Cerebellar nuclear complex (tissue), 1 donor: ENCODE measurements at places on chromosomes 12 and 14.

DNA sequence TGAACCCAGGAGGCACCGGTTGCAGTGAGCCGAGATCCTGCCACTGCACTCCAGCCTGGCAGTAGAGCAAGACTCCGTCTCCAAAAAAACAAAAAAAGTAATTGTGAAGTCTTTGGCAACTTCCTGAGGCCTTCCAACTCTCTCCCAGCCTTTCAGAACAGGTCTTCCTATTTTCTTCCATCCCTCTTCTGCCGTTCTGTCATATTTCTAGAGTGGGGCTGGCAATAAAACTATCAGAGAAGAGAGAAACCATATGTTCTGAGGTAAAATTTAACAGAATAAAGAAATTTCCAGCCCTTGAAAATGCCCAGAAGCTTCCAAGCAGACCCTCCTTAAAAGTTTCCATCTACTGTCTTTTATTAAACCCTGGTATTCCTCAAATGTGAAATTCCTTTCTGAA is 100.4 kb downstream of the HMGA2 start:
- DNase-seq, result no peak

DNA sequence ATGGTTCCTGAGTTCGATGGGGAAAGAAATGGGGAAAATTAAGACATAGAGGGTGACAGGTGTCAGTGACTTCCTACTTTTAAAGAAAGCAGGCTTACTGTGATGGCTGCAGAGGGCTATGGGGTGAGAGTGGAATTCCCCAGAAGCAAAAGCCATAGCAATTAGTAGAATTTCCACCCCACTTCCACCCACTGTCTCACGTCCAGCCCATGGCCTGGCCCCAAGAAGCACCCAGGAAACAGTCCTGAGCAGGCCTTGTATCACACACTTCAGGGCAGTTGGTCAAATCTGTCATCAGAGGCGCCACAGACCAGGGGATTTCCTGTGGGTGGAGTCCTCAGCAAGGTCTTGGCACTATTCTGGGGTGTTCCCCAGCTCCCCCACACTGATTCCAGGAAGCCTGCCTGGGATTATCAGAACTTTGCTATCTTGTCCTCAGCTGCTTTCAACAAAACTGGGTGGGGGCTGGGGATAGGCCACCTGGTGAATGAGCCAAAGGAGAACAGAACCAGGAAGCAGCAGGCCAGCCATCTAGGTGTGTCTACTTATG is 120.1 kb upstream of the CCND2 start:
- no peak for DNase-seq

- DNase-seq, result no peak
Measured at GRCh38 chr12:75212072-75212471, 2.4 kb upstream of the KCNC2 start.

DNA sequence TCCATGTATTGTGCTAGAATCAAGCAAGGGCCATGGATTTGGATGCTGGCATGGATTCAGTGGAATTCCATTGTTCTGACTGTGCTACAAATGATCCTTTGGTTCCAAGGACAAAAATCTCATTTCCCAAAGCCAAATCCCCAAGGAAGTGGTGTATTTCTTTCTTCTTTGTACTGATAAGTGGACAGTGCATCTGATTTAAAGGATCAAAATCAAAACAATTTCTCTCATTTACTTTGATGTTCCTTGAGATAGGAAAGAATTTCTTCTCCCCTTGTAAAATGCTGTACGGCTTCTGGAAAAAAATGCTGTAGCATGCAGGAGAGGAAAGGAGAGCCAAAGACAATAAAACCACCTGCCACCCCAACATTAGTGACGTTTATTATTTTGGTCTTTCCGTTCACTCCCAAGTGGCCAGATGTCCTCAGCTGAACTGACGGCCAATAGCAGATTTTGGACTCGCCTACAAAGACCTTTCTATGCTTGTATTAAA is 185.7 kb downstream of the PRKD1 start:
- DNase-seq, result no peak

DNA sequence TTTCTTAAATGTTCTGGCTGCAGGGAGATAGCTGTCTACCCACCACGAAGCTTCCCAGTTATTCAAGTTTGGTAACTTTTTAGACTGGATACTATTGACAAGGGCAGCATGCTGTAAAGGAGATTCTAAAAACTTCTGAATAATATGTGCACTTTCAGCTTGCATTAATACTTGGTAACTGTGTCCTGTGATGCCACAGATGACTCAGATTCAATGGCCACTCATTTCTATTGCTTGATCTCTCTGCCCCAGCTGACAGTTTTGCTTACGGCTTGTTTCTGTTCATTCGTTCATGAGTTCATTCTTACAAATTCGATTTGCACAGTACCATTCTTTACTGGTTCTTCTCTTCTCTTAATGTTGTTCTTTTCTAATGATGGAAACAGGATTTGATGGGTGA is 142.8 kb downstream of the PELI2 start:
- no peak for DNase-seq

GRCh38 chr12:65613692-65614091 is 210.6 kb upstream of the HMGA2 start:
- no peak for DNase-seq

DNA sequence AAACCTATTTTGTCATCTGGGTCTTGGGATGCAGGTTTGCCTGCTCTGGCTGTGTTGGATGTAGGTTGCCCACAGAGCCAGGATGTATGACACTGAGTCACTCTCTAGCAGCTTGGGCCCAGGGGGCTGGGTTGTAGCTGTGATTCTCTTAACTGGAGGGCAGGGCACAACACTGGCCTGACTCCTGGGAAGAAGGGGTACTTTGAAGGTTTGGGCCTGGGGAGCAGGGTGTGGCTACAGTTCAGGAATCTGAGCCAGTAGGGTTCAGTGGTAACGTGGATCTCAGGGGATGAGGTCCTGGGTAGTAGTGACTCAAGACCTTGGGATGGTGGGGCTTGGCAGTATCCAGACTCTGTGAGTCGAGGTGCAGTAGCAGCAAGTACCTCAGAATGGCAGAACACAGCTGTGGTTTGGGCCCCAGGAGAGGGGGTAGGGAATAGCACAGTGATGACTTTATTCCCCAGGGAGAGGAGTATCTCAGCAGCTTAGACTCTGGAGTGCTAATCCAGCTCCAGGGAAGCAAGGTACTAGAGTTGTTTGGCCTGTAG is 25.7 kb downstream of the TBC1D15 start:
- no peak for DNase-seq

DNA sequence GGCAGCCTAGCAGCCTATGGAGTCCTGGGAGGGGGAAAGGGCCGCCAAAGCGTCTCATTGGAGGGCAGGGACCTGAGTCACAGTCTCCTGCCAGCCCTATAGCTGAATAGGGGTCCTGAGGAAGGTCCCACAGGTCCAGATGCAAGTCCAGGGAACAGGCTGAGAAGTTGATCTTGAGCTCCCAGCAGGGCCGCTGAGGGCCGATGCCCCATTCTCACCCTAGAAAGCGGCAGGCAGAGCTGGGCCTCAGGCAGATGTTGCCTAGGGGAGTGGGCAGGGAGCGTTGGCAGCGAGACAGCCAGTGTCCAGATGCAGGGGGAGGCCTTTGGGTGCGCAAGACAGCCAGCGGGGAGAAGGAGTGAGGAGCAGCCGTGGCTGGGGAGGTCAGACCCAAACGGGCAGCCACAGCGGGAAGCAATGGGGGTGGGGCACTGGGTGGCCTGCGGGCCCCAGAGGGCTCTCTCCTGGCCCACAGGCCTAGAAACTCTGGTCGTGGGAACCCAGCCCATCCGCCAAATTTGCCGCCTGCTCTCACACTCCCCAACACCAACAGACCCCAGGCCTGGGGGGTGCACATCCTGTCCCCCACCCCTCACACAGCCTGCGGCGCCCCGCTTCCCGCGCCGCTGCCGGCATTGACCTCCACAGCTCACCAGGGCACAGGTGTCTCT is 1.1 kb downstream of the HDAC7 start:
- DNase-seq, result no peak

- DNase-seq, result no peak
Measured at GRCh38 chr12:46368138-46368537, 4.4 kb downstream of the SLC38A2 start.

- no peak for DNase-seq
Measured at GRCh38 chr12:124445121-124445718, 122.2 kb downstream of the NCOR2 start.

DNA sequence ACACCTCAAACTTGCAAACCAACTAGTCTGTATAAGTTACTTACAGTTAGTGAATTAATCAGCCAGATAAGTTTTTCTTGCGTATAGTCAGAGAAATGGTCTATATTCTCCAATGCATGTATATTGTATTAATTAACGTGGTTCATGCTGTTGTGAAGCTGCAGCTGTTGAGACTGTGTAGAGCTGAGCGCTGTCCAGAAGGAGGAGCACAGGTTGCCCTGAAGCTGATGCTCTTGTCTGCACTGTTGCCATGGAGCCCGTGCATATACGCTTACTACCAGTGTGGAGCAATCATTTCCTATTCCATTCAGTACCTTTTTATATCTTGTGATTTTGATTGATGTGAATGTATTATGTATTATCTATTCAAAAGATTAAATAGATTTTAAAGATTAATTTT is 74.3 kb upstream of the ARID2 start:
- DNase-seq, result no peak

DNA sequence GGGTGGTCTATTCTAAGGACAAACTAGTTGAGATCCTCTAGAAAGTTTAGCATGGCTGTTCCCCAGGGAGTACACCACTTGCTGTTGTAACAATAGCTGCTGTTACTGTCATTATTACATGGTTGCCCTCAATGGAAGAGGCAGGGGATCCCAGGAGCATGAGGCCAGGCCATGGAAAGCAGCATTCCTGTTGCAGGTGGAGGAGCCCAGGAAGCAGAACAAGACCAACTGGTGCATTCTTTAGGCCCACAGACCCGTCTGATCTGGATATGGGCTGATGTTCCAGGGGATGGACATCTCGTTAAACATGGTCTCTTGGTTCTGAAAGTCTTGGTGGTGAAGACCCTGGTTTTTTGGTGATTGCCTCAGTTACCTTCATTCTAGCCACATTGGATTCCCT is 109.2 kb upstream of the WSCD2 start:
- no peak for DNase-seq

GRCh38 chr12:132619386-132620112 is 973 bp downstream of the P2RX2 start:
- no peak for DNase-seq

GRCh38 chr12:19461999-19462398 is 22.7 kb downstream of the AEBP2 start:
- no peak for DNase-seq

- DNase-seq, result no peak
Measured at GRCh38 chr12:1391722-1392121, 202.7 kb downstream of the FBXL14 start.

- DNase-seq, result no peak
Measured at GRCh38 chr14:94177806-94178205, 3.7 kb downstream of the PPP4R4 start.

DNA sequence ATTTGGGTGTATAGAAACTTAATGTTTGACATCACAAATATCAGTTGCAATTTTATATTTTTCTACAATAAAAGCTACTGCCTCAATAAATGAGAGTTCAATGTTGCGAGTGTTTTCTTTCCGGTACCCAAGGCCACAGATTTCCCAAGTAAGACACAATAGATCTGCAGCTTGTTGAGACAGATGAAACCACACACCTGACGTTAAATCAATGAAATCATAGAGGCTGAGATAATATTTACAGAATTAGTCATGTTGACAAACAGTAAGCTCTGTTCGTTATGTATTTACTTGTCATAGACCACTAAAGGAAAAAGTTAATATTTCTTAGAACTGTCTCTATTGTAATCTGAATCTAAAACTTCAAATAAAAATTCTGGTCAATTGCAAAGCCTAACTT is 49.2 kb upstream of the PTHLH start:
- no peak for DNase-seq

GRCh38 chr14:92846162-92846897 is 52.2 kb downstream of the GOLGA5 start:
- DNase-seq, result no peak

- no peak for DNase-seq
Measured at GRCh38 chr12:40310211-40310610, 85.4 kb downstream of the LRRK2 start.

GRCh38 chr12:88351146-88351545 is 209.0 kb downstream of the TMTC3 start:
- DNase-seq, result no peak

- DNase-seq, result no peak
Measured at GRCh38 chr12:113479590-113480335, 8.1 kb upstream of the LHX5 start.

GRCh38 chr14:100780246-100780645 is 45.7 kb upstream of the MEG3 start:
- DNase-seq, result no peak

GRCh38 chr12:131003716-131004045 is 50.0 kb downstream of the ADGRD1 start:
- DNase-seq, result no peak

DNA sequence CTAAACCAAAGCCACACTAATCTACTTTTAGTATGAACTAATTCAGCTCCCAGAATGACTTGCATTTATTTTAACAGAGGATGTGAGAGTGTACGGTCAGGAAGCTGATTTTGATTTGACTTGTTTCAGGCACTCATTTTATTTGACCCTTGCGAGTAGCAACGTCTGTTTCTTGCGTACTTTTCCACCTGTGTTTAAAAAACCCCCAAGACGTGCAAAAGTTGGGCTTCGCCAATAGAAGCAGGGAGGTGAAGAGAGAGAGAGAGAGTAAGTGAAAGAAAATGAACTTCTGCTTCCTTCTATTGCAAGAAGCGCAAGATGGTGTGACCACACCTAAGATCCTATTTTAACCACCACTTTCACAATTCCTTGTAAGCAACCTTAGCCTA is 6.7 kb upstream of the SLC15A4 start:
- DNase-seq, result no peak

DNA sequence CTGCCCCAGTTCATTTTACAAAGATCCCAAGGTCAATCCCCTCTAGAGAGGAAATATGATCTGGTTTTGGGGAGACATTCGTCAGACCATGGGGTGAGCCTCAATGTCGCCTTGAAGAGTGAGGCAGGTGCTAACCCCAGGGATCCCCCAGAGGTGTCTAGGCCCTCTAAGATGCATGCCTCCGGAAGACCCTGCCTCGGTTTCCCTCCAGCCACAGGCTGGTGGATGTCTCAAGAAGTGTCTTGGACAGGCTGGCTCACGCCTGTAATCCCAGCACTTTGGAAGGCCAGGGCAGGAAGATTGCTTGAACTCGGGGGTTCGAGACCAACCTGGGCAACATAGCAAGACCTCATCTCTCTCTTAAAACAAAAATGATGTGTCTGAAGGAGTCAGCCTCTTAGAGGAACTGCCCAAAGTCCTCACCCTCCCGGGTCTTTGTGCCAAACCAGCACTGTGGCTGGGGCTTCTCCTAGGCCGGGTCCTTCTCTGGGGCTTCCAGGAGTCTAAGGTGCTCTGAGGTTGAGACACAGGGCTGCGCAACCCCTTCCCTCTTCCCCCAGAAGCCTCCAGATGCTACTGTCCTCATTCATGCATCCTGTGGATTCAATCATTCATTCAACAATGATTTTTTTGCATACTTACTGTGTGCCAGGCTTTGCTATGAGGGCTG is 24.7 kb upstream of the BEGAIN start:
- no peak for DNase-seq

GRCh38 chr12:122471324-122472226 is 29.2 kb downstream of the ZCCHC8 start:
- no peak for DNase-seq
